ENCODE measurements at places on chromosomes 1 and 21.

DNA sequence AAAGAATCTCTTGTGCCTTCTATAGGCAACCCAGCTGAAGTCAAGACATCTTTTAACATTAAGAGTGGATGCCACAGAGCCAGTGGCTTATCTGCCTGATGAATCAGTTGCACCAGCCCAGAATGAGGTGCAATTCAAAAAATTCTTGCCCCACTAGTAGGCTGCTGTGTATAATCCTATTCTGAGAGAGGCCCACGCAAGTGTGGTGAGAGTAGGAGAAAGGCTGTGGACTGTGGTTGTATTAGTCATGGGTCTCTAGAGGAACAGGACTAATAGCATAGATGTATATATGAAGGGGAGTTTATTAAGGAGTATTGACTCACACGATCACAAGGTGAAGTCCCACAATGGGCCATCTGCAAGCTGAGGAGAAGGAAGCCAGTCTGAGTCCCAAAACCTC lies 216.4 kb downstream of the LTN1 start:
- DNase-seq: no peak

- no peak for DNase-seq
Observed at GRCh38 chr1:59062743-59063142, 234.2 kb upstream of the FGGY start.

DNA sequence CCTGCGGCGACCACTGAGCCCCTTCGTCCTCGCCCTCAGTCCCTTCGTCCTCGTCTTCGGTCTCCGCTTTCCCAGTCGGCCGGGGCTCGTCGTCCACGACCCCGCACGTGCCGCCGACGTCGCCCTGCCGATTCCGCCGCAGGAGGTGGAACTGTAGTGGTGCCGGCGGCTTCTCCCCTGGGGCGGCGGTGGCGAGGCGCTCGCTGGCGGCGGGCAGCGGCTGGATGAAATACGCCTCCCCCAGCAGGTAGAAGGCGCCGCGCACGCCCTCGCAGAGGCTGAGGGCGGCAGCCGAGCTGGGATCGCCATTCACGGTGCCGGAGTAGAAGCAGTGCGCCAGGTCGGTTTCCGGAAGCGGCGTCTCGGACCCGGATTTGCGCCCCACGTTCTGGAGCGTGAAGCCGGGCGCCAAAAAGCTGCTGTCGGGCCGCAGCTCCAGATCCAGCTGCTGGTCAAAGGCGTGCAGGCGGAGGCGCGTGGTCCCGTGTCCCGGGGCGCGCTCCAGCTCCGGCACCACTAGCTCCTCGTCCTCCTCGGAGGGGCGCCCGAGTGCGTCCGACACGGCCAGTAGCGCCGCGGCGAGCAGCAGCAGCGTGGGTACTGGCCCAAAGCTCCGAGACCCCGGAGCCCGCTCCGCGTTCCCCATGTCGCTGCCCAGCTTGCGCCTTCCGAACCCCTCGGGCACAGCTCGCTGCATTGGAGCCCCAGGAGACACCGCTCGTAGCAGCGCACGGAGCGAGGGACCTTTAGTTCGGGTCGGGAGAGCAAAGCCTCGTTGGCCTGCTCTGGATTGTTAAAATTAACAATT lies 747 bp downstream of the ADAMTS1 start:
- DNase-seq: no peak

GRCh38 chr1:59383963-59384362 lies 87.1 kb downstream of the FGGY start:
- DNase-seq: no peak

- DNase-seq: no peak
Observed at GRCh38 chr1:68319907-68320306, 87.6 kb upstream of the WLS start.

DNA sequence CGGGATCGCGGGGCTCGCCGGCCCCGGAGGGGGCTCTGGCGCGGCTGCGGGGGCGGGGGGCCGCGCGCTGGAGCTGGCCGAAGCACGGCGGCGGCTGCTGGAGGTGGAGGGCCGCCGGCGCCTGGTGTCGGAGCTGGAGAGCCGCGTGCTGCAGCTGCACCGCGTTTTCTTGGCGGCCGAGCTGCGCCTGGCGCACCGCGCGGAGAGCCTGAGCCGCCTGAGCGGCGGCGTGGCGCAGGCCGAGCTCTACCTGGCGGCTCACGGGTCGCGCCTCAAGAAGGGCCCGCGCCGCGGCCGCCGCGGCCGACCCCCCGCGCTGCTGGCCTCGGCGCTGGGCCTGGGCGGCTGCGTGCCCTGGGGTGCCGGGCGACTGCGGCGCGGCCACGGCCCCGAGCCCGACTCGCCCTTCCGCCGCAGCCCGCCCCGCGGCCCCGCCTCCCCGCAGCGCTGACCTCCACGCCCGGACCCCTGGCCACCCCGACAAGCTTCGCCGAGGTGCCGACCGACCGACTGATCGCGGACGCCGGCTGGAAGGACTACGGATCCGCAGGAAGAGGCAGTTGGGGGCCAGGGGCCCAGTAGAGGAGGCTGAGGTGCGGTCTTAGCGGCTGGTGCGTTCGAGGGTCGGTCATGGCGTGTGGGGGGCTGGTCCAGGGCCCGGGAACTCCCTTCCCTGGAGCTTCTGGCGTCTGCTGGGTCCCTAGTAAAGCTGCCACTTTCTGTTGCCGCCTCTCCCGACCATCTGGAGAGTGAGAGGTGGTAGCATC lies 711 bp downstream of the TRNP1 start:
- no peak for DNase-seq

DNA sequence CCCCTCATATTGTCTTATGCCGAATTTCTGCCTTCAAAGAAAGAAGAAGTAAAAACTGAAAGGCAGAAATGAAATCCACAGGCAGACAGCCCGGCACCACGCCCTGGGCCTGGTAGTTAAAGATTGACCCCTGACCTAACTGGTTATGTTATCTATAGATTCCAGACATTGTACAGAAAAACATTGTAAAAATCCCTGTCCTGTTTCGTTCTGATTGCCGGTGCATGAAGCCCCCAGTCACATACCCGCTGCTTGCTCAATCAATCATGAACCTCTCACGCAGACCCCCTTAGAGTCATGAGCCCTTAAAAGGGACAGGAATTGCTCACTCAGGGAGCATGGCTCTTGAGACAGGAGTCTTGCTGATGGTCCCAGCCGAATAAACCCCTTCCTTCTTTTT lies 49.3 kb downstream of the JMJD4 start:
- no peak for DNase-seq

DNA sequence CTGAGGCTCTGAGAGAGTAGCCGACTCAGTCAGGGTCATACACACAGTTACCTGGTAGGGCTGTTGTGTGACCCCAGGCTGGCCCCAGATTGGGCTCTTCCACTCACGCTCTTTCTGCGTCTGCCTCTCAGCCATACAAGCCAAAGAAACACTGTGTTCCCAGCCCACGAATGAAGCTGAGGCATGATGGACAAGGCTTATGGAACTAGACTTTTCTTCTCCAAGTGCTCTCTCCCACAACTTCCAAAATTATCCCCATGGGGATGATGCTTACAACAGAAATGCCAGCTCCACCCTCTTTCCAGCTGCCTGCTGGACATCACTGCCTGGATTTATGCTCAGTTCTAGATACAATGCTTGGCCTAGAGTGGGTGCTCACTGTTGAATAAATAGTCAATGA lies 102.8 kb upstream of the JUN start:
- DNase-seq: no peak

GRCh38 chr21:42214921-42215320 lies 4.0 kb upstream of the ABCG1 start:
- no peak for DNase-seq

DNA sequence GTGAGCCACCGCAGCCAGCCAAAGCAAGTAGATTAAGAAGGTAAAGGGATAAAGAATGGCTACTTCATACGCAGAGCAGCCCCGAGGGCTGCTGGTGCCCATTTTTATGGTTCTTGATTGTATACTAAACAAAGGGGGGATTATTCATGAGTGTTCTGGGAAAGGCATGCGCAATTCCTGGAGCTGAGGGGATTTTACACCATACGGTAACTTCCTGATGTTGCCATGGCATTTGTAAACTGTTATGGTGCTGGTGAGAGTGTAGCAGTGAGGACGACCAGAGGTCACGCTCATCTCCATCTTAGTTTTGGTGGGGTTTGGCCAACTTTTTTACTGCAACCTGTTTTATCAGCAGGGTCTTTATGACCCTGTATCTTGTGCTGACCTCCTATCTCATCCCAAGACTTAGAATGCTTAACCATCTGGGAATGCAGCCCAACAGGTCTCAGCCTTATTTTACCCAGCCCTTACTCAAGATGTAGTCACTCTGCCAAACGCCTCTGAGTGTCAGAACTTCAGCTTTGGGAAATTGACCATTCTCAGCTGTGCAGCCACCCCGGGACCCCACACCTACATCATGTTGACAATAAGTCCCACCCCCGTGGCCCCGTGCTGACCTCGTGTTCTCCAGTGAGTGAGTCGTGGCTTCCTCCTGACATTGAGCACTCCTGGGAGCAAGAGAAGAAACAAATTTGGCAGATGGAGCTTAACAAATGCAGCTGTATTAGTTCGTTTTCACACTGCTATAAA lies 149.4 kb upstream of the COL6A1 start:
- DNase-seq: no peak

DNA sequence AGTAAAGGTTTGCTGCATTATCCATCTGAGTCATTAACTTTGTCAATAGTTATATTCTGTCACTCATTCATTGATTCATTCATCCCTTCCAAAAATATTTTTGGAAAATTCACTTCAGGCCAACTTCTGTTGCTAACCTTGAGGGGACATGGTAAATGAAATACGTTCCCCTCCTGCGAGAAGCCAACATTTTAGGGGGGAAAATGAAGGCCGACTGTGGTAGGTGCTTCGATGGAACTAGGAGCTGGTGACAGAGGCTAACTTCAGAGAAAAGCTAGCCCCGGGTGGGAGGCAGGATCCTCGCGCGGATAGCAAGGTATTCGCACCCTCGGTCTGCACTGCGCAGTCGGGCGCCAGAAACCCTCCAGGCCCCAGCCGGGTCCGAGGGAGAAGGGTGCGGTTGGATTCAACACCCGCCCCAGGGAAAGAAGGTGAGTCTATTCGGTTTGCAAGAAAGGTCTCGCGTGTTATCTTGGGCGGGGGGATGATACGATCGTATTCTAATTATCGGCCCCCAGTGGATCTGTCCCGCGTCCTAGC lies 646 bp upstream of the RRP15 start:
- DNase-seq: peak; percentile 17

DNA sequence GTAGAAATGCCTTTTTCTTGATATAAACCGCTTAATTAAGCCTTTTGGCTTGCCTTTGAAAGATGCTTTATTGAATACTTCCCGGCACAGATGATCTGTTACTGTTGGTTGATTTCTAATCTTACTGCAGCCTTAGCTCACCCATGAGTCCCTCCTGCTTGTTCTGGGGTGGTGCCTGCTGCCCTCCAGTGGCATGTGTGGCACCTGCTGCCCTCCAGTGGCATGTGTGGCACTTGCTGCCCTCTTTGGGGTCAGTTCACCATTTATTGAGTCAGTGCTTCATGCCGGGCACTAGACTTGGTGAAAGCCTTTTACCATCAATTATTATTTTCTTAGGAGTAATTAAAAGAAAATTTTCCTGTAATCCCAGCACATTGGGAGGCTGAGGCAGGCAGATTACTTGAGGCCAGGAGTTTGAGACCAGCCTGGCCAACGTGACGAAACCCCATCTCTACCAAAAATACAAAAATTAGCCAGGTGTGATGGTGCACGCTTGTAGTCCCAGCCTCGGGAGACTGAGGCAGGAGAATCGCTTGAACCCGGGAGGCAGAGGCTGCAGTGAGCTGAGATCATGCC lies 54.3 kb downstream of the ADARB1 start:
- no peak for DNase-seq

DNA sequence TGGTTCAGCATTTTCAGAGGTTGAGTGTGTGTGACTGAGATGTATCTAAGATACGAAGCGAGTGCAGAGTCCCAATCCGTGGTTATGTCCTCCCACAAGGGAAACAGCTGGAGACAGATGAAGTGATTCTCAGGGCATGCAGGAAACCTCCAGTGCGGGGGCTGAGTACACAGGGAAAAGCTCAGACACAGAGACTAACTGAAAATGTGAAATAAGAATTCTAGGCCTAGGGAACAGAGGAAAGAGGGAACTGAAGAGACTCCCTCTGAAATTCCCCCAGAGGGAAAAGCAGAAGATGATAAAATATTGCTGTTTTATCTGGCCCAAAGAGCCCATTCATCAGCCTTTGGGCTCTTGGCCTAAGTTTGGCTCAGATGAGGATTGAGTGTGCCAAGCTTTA lies 116.8 kb downstream of the LRRC53 start:
- no peak for DNase-seq

- no peak for DNase-seq
Observed at GRCh38 chr1:47823040-47823808, 174.0 kb downstream of the TRABD2B start.

DNA sequence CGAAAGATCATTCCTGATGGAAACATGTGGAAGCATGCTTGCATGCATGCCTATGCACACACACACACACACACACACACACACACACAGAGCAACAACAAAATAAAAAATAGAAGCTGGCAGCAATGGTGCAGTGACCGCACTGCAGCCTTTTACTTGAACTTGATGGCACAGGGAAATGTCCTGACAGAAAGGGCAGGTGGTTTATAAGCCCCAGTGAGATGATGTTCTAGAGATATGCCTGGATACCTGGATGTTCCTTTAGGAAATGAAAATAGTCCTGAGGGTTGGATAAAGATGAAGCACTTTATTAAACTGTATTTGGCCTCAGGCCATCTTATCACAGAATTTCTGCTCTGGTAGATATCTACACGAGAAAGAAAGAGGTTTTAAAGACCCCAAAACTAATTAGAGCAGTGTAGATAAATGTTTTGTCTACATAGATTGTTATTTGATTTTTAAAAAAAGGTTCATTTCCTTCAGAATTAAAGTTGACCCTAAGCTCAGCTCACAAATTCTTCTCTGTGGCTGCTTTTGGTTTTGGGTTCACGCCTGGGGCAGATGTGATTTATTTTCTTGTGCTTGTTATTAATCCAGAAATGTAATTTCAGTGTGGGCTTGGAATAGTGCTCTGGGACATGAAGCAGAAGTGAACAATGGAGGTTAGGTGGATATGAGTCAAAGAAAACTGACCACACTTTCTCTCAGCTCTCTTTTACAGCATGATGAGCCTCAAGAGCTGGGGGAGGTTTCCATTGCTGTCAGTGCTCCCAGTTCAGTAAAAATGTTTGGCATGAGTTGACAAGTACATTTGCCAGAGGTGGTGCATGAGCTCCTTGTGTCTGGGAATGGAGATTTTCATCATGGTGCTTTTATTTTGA lies 22.9 kb downstream of the ADAM30 start:
- no peak for DNase-seq

DNA sequence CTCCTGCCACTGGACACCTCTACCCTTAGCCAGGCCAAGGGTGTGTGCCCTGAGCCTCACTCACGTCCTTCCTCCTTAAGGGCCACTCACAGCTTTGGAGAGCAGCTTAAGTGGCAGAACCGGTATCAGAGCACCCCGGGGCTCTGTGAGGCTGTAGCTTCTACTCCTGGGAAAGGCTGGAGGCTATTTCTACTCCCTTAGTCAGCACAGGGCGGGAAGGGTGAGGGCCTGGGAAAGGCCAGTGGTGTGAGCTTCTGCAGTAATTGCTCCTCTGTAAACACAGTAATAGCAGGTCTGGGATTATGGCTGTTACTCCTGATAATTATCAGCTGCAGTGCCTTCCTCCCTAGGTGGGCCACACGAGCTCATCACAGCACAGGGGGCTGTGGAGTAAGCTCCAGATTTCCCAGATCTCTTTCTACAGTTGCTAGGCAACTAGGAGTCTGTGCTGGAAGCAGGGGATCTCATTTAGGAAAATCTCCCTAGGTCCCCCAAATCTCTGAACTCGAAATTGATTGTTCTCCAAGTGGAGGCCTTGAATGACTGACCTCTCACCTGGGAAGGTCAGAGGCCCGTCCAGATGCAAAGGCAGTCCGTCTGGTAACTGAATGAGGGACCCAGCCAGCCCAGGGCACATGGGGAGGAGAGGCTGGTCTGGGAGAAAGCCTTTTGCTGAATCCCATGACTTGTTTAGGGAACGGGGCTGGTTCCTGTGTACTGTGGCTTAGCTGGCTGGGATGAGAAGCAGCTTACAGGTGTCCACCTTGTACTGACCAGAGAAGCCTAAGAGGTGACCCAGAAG lies 29.3 kb downstream of the IER5 start:
- DNase-seq: no peak

All from caudate nucleus (tissue), 63 donors.